ENCODE measurements at places on chromosomes 5 and 9.

- DNase-seq: no peak
Measured at GRCh38 chr9:109519366-109519765, 21.3 kb upstream of the PTPN3 start.

DNA sequence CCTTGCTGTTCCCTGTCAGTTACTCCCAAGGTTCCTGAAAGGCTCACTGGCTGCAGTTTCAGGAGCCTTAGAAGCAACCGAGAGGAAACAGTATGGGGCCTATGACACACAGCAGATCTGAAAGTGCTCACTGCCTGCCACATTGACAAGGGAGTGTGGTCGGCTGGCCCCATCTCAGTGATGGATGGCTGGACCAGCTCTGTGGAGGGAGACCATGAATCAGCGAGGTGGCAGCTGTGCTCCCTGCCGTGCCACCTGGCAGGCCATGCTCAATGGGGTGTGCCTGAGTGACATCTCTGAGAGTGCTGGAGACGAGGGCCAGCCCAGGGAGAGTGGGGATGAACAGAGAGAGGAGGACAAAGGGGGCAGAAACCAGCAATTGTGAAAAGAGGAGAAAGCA lies 49.1 kb downstream of the DOCK2 start:
- no peak for DNase-seq

DNA sequence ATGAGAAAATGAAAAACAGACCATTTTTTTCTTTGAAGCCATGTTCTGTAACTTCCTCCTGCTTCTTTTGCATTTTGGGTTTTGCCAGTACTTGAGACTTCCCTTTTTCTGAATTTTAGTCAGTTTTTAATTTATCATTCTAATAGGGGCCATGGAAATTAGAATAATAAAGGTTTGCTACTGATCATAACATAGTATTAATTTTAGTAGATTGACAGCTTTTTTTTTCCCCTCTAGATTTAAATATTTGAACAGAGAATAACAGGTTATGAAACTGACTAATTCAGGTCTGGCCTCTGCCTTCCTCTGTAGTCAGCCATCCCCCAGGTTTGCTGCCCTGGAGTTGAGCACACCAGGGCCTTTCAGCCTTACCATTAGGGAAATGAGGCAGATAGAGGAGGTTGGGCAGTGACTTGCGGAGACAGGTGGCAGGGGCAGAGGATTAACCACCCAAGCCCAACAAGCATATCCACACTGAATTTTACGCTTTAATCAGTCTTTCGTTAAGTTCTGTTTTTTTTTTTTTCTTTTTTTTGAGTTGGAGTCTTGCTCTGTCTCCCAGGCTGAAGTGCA lies 80.1 kb upstream of the TNFAIP8 start:
- no peak for DNase-seq

DNA sequence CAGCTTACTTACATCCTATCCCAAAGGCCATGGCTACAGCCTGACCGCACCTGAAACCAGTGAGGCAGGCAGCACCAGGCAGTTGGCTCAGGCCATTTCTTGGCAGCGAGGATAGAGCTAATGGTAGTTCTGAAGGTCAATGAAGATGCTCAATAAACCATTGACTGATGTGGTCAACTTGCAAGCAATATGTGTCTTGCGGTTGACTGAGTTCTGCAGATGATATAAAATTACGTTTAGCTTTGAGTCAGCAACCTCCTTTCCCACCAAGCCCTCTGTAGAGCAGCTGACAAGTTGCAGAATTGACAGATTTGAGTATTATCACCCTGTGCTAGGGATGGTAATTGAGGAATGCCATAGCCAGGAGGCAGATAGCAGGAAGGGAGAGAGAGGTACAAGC lies 189.0 kb upstream of the PUM3 start:
- no peak for DNase-seq

DNA sequence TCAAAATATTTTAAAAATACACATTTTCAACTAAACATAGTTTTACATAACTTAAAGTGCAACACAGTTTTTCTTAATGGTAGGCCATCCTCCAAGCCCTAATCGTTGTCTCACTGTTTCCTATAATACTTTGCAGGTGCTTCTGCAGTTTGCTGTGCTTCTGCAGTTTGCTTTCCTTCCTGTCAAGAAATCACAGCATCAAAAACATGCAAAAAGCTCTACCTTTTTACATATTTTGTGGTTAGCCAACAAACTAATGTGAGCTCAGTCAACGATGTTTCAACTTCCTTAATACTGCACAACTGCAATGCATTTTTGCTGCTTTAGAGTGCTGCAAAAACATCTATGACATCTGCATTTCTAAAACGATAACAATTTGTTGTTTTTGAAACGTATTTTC lies 25.2 kb downstream of the EMB start:
- DNase-seq: no peak

- no peak for DNase-seq
Measured at GRCh38 chr9:126166866-126167265, 159.8 kb upstream of the MVB12B start.

DNA sequence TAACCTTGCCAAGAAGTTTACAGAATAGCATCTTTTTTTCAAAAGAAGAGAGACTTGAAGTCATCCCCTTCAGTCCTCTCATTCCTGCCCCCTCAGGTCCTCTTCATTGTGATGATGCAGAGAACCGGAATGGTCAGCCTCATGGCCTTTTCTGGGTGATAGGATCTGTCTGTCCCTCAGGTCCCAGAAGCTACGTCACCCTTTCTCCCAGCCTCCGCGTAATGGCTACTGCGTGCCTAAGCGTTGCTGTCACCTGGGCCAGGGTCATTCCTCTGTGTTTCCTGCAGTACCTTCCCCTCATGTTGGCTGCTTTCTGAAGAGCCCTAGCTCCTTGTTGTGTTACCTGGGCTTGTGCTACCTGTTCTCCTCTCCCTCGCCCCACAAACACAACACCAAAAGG lies 4.7 kb downstream of the PIK3R1 start:
- no peak for DNase-seq

- DNase-seq: no peak
Measured at GRCh38 chr5:10601246-10602030, 37.6 kb downstream of the ANKRD33B start.

- DNase-seq: no peak
Measured at GRCh38 chr5:53323943-53324642, 156.3 kb upstream of the FST start.

- no peak for DNase-seq
Measured at GRCh38 chr5:180548563-180548962, 42.7 kb downstream of the SCGB3A1 start.

DNA sequence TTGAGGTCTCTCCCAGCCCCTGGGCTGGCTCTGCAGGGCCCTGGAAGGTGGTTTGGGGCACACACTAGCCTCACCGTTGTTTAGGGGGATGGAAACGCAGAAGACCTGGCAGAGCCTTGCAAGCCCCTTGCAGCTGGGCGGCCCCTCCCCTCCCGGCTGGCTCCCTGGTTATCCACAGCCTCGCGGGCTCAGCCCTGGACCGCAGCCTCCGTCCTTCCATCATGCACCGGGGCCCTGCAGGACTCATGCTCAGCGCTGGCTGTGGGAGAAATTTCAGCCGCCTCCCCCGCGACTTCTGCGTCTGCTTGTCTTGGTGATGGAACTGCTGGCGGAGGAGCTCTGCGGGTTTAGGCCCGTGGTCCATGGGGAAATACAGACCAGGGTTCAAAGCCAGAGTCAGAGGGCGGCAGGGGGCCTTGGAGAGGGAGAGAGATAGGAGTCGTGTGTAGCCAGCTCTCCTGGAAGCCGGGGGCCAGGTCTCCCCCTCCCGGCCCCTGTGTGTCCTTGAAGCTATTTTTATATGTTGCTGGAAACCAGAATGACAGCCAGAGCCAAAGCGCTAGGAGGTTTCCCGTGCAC lies 75.8 kb upstream of the IER5L start:
- no peak for DNase-seq

DNA sequence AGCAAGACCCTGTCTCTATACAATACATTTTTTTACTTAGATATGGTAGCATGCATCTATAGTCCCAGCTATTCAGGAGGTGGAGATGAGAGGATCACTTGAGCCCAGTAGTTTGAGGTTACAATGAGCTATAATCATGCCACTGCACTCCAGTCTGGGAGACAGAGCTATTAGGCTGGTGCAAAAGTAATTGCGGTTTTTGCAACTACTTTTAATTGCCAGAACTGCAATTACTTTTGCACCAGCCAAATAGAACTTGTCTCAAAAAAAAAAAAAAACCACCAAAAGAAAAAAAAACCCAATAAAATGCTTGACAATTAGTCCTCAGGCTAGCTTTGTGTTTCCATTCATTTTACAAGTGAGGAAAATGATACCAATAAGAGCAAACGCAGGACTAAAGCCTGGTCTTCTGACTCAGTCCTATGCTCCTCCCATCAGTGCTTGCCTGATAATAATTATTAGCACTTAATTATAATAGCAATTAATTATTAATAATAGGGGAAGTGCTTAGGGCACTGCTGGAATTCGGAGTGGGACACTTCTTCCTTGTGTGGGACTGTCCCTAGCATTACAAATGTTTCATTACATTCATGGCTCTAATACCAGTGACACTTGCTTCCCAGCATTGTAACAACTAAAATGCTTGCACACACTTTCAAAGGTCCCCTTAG lies 73.1 kb upstream of the TAF1L start:
- DNase-seq: no peak

DNA sequence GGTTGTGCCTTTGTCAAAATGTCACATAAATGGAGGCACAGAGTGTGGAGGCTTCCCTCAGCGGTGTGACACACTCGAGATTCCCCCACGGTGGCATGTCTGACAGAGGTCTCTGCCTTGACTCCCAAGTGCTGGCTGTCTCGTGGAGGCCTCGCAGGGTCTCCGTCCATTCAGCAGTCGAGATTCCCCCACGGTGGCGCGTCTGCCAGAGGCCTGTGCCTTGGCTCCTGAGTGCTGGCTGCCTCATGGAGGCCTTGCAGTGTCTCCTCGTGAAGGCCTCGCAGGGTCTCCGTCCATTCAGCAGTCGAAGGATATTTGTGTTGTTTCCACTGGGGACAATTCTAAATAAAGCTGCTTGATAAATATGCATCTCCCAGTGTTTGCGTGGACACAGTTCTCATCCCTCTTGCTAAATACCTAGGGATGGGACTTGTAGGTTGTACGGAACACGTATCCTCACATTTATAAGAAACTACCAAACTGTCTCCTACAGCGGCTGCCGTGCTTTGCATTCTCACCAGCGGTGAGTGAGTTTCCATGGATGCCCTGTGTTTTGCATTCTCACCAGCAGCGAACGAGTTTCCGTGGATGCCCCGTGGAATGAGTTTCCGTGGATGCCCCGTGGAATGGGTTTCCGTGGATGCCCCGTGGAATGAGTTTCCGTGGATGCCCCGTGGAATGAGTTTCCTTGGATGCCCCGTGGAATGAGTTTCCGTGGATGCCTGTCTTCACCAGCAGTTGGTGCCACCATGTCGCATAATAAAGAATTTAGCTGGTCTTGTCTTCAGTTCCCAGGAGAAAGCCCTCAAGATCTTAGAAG lies 25.8 kb downstream of the PNPLA7 start:
- no peak for DNase-seq

GRCh38 chr5:169881702-169882303 lies 98.5 kb downstream of the INSYN2B start:
- no peak for DNase-seq

DNA sequence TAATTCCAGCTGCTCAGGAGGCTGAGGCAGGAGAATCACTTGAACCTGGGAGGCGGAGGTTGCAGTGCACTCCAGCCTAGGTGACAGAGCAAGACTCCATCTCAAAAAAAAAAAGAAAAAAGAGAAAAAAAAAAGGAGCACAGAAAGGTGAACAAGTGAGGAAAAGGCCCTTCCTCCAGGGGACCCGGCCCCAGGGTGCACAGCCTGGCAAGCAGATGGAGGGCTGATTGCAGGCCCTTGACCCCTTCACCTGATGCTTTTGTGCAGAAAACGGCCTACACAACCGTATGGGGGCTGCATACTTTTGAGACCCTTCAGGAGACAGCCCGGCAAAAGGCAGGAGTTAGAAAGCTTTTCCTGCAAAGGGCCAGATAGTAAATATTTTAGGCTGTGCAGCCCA lies 33.9 kb downstream of the HRH2 start:
- no peak for DNase-seq

- no peak for DNase-seq
Measured at GRCh38 chr9:126093771-126094170, 232.9 kb upstream of the MVB12B start.

- DNase-seq: no peak
Measured at GRCh38 chr5:60354311-60354710, 345.7 kb downstream of the DEPDC1B start.

DNA sequence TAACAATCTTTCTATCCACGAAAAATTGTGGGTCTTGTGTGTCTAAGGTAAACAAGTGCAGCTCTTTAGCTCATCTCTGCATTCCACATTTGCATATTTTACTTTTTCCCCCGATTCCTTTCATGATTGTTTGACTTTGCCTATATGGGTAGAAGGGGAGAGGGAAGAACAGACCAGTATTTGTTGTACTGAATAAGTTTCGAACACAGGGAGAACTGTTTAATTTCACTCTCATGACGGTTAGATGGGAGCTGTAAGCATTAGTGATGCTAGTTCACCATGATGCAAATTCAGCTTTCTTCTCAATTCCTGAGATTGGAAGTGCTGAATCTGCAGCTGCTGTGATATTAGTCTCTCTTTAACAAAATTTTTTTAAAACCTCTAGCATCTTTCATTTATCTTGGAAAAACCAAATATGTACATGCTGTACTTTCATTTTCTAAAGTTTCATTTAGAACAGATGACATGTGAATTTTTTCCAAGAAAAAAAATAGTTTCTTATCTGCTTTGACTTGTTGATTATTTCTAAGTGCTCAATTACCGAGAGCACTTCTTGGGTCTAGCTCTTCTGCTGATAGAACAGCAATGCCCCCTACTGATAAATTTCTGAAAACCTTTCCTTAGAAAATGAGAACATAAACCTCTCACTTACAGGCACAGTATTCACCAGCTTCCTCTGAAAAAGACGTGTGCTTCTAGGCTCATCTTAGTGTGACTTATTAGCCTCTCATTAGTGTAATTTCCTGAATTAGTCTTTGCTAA lies 149.5 kb downstream of the BAAT start:
- no peak for DNase-seq

DNA sequence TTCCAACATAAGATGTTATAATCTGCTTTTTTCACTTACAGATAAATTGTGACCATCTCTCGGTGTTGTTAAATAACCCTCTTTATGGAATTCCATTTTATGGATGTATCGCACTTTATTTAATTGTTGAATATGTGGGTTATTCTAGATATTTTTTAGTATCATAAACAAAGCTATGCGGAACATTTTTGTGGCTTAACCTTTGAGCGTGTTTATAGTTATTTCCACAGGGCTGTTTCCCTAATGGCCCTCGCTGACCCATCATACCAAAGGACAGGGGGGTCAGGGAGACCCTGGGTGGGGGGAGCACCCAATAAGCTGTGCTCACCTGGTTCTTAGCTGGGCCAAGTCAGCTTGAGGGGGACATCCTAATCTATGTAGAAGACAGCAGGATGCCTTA lies 65.3 kb downstream of the NDST1 start:
- DNase-seq: no peak
